ENCODE measurements at places on chromosomes 6 and 20.
A peak's percentile ranks its signal among the peaks of the same experiment; 100 is the strongest.

GRCh38 chr20:63876489-63877036 is 11.5 kb downstream of the TPD52L2 start:
- no peak for DNase-seq

- DNase-seq, result no peak
These were observed 70.9 kb downstream of the OPN5 start for GRCh38 chr6:47852727-47853126.

DNA sequence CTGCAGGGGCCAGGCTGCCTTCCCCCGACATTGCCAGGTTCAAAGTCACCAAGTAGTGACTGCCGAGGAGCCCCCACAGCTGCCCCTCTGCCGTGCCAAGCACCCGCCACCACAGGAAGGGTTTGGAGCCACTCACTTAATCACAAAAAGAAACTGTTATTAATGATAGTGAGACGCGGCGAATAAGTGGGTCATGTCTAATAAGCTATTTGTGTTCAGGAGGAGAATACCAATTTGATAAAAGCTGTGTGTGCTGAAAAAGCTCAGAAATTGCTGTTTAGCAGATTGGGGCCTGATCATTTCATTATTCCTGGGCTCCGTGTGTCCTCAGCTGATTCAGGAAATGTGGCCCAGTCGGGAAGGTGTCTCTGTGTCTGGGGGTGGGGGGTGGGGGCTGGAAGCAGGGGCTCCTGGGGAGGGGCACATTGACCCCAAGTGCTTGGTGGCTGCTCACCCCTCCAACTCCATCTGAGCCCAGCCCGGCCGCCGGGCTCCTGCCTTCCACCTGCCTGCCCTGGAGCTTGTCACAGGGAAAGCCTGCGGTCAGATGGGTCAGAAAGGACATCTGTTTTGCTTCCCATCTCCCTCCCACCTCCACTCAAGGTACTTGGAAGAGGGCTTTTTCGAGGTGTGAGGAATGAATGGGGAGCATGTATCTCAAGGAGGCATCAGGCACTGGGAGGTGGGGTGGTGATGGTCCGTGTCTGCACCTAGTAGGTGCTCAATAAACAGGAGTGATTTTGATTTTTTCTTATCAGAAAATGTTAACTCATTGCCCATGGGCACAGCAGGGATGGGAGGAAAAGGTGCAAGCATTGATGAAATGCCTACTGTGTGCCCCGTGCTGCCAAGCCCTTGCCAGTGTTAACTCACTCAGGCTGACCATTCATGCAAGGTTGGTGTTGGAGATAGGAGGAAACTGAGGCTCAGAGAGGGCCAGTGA is 3.0 kb downstream of the VSTM2L start:
- DNase-seq, result no peak

DNA sequence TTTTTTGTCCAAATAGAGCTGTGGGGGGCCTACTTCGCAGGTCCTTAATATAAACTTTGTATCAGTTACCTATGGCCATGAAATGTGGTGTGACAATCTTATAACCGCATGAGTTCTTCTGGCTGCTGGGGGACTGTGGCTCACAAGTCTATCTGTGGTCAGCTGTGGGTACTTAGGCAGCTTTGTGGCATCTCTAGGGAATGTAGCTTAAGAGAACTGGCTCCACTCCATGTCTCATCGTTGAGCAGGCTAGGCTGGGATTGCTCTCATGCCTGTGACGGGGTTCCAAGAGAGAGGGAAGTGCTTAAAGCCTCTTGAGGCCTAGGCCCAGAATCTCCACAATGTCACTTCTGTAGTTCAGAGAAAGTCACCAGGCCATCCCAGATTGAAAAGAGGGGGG is 140.5 kb downstream of the BTBD3 start:
- DNase-seq, result no peak

- no peak for DNase-seq
These were observed 7.5 kb downstream of the SYCP2 start for GRCh38 chr20:59925899-59926298.

DNA sequence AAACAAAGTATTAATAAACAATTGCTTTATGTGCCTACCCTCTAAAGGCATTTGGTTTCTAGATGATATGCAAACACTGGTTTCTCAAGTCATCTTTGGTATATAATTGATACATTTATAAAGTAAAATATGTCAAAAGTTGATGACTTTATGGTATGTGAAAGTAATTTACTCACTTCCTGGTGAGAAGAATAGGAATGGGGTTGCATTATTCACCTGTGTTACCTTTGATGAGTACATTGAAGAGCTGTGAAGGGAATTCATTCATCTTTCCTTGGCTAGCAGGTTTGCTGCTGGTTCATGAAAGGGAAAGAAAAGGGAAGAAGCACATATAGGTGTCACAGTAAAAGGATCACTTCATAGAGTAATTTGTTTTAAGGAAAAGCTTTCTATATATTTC is 20.4 kb downstream of the RNF217 start:
- DNase-seq, result no peak

DNA sequence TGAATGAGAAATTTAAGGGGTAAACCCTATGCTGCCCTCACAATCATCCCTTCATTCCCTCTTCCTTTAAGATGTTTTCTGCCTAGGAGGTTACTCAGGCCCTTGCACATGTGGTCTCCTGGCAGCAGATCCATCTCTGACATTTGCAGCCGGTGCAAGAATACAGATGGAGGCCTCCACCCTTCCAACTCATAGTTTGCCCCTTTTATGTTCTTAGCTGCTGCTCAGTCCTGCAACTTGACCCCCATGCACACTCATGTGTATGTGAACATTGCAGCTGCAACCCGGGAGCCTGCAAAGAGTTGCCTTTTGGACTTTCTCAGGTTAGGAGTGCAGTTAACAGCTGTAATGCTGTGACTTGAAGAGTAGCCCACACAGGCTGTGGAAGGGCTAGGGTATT is 131.9 kb upstream of the SGK1 start:
- no peak for DNase-seq

GRCh38 chr6:105898286-105898685 is 187.8 kb upstream of the PRDM1 start:
- no peak for DNase-seq

DNA sequence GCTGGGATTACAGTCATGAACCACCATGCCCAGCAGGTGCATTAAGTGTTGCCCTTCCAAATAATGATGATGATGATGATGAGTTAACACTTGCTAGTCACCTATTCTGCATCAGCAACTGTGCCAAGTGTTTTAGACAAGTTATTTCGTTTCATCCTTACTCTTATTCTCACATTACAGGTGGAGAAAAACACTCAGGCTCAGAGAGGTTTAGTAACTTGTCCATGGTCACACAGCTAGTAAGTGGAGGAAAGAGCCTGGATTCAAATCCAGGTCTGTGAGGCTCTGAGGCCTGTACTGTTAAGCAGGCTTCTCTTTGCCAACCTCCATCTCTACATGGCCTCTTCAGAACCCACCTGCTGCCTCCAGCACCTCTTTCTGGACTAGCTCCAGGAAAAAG is 70.8 kb downstream of the MDGA1 start:
- DNase-seq, result no peak

DNA sequence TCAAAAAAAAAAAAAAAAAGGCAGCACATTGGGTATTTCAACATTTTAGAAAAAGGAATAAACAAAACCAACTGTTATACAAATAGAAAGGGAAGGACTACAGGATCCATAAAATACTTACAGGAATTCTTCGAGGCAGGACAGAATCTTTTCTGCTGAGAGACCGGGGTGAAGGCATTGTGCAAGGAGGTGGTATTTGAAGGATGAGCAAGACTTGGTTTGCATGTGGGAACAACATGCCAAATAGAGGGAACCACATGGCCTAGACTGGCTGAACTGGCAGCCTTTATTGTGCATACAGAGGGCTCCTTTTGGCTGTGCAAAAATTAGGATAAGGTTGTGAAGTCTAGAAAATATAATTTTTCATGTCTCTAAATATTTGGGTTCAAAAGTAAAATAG is 62.9 kb downstream of the SCAND1 start:
- no peak for DNase-seq

DNA sequence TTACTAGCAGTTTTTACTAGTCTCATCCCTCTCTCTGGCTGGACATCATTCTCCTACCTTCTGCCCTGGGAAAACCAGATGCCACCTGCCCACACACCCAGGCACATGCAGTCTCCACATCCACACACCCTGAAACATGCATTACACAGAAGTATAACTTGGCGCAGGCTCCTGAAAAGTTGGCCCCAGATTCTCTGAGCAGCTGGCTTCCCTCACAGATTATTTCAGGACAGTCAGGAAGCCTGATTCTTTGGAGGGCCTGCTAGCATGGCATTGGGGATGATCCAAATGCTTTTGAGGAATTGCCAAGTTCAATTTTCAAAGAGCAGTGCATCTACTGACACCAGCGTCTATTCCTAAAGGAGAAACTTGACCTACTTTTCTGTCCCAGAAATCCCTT is 27.8 kb upstream of the KIF16B start:
- DNase-seq, result no peak

DNA sequence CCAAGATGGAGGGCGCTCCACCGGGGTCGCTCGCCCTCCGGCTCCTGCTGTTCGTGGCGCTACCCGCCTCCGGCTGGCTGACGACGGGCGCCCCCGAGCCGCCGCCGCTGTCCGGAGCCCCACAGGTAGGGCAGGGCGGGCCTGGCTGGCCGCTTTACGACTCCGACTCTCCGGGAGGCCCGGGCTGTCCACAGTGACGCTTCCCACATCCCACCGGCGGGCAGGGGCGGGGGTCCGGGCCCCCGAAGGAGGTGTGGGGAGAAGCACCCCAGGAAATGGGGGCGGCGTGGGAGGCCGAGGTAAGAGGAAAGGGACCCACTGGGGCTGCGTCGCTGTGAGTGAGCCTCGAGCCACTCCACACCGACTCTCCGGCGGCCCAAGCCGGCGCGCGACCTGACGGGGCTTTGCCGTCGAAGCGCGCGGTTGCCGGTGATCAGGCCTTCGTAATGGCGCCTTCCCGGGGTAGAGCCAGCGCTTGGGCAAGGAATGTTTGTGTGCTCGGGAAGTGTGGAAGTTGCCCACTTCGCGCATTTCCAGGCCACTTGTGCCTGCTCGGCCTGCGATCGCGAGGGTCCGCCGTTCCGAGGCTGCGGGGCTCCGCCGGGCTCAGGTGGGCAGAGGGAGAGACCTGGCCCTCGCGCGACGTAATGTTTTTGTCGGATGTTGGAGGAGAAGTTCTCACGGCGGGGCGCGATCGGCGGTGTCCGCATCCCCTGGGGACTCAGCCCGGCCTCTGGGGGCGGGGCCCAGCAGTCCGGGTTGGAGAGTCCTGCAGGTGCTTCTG is 427 bp downstream of the GINM1 start:
- DNase-seq, result peak; percentile 40

DNA sequence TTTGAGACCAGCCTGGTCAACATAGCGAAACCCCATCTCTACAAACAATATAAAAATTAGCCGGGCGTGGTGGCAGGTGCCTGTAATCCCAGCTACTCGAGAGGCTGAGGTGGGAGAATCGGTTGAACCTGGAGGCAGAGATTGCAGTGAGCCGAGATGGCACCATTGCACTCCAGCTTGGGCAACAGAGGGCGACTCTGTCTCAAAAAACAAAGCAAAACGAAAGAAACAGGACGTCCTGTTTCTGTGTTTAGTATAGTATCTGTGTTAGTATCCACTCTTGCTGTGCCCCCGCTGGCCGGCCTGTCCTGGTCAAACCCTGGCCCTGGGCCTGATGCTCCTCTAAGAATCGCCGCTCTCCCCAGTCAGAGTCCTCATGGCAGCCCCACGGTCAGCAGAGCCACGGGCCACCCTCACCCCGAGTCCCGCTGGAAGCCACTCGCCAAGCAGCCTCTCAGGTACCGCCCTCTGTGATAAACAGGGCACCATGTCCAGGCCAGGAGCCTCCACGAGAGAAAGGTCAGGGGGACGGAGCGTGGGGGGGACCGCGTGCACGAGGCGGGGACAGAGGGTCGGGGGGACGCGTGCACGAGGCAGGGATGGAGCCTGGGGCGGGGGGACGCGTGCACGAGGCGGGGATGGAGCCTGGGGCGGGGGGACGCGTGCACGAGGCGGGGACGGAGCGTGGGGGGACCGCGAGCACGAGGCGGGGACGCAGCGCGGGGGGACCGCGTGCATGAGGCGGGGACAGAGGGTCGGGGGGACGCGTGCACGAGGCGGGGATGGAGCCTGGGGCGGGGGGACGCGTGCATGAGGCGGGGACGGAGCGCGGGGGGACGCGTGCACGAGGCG is 384.5 kb downstream of the SMOC2 start:
- DNase-seq, result no peak

- DNase-seq, result no peak
These were observed 56.9 kb downstream of the PHACTR2 start for GRCh38 chr6:143734641-143735063.

DNA sequence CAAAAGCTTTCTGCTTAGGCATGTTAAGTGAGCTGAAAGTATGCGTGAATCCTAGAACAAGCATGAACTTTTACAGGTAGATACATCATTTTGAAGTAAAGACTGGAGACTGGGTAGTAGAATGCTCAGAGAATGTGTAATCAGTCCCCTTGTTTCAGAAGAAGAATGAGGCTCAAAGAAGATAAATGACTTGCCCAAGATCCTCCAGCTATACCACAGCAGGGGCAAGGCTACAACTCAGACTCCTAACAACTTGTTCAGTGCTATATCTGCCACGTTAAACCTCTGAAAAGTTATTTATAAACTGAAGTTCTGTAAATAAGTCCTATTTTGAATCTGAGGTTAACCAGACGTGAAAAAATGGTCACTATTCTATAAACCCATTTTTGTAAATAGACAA is 2.9 kb downstream of the RIPOR2 start:
- DNase-seq, result no peak

- no peak for DNase-seq
These were observed 149.6 kb downstream of the LINC00237 start for GRCh38 chr20:20956513-20956931.

DNA sequence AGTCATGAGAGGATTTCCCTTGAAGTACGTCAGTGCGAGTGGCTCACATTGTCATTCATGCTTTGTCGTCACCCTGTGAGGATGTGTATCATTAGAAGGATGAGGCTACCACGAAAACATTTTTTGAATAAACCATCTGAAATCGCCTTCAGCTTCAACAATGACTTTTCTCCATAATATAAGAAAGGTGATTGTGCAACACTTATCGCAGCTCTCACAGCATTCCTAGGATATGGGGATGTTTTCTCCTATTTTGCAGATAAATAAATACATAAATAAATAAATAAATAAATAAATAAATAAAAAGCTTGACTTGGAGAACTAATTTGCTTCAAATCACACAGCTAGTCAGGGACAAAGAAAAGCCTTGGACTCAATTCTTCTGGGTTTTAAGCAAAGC is 326.5 kb downstream of the FOXA2 start:
- DNase-seq, result no peak

DNA sequence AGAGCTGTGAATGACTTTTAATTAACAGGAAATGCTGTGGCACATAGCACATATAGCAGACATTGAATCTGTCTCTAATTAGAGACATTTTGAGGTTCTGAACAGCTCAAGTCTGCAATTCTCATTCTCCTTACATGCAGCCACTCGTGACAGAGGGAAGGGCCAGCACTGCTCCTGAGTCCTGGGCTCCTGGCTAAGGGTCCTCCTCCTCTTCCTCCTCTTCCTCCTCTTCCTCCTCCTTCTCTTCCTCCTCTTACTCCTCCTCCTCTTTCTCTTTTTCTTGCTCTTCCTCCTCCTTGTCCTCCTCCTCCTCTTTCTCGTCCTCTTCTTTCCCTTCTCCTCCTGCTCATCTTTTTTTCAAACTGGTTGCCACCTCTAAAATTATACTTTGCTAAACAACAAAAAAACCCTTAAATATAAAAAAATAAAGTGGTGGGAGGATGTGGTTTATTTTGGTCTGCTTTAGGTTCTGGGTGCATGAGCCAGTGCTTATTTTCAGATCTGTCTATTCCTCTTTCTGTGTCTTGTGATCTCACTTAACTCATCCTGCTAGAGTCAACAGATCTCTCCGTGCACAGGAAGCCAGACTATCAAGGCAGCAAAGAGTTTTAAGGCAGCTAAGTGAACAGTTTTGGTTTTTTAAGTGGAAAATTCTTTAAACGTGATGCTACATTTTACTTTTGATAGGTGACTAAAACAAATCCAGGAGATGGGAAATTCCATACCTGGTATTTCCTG is 159.3 kb downstream of the CD83 start:
- peak; percentile 31 for DNase-seq
